ENCODE measurements at places on chromosomes 3 and 15.

DNA sequence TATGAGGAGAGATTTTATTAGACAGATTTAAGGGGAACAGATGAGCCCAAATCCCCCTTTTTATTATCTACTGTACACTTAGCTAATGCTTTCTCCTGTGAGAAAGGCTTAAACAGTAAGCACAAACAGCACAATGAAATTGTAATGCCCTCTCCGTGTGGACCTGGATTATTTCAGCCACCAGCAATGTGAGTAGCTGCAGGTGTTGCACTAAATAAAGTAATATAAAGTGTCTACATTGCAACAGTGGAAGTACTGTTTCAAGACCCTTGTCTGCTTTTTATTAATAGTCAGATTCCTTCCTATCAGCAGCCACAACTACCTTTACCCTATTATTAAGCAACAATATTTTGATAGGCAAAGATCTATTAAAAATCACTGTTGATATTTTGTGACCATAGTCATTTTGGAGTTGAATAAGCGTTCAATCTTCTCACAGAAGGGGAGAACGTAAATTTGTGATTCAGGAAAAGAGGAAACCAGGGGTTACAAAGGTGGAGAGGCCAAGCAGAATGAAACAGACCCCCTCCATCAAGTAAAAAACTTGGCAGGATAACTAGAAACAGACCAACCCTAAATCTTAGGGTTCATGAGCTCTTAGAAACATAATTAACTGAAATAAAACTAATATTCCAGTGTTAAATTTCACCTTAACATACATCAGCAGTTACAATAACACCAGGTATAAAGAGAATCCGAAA, 422.6 kb downstream of the MECOM start:
- DNase-seq: no peak

DNA sequence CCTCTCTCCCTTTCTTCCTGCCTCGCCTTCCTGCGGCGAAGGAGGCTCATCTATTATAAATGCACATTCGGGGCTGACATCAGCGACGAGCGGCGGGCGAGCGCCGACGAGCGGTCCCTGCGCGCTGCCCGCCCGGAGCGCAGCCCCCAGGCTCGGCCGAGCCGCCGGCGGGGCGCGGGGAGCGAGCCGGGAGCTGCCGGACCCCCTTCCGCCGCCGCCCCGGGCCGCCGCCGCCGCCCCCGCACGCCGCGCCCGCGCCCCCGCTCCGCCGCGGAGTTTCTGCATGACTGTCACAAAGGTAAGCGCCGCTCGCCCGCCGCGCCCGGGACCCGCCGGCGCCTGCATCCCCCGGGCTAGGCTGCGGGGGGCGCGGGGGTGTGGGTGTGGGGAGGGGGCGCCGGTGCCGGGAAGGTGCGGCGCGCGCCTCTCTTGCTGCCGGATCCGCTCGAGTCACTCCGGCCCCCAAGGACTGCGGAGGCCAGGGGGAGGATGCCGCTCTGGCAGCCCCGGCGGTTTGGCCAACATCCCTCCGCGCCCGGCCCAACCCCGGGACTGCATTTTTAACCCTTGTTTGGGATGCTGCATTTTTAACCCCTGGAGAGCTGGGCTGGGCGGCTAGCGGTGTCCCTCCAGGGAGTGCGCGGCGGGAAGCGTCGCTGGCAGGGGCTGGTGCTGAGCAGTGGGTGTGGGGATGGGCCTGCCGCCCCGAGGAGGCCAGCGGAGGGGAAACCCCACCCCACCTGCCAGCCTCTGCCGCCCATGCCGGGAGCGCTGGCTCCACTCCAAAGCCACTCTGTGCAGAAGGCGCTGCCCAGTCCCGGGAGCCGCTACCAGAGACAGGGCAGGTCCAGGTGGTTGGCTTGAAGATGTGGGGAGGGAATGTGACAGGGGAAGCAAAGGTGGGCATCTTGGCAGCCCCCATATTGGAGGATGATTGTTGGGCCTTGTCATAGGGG, at the start of gene CORO2B:
Gene CORO2B (plus strand): TSS at position 14 of the 956 bp plus-strand sequence. CDS start 270 bp downstream, at position 284.
- DNase-seq: no peak

- DNase-seq: no peak
Measured at GRCh38 chr15:47331829-47332393, 385.4 kb upstream of the SEMA6D start.

DNA sequence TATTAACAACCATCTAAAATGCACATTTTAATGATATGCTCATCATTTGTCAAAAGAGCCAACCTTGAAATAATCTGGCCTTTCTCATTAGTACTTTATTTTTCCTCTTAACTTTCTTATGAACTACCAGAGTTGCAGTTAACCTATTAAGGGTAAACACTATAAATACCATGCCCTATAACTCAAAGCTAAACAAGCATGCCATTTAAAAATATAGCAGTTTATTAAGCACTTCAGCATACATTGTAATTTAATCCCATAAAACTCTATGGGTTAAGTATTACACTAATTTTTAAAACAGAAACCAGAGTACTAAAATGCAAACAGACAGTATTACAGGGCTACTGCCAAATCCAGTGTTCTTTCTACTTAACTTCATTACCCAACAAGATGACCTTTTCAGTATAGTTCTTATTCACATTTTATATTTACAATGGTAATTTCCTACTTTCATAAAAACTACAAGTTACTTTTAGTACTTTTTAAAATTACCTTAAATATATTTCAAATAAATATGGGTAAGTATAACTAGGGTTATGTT, 11.8 kb downstream of the NPTN start:
- DNase-seq: no peak

DNA sequence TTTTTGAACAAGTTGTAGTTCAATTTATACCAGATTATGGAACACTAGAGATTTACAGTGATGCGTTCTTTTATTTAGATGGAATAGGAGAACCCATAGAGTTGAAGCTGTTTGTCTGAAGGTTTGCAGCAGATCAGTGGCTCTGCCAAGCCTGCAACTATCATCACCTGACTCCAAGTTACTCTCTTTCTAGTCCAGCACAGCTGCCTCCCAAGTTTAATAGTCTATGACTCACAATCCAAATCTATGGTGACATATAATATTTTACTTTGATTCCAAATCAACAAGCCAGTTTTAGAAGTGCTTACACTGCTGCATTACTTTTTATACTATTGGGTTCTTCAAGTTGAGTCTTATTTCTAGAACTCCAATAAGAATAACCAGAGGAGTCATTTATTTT, 400.4 kb downstream of the LPP start:
- DNase-seq: no peak

GRCh38 chr15:70505411-70505919, 257.9 kb downstream of the UACA start:
- no peak for DNase-seq

DNA sequence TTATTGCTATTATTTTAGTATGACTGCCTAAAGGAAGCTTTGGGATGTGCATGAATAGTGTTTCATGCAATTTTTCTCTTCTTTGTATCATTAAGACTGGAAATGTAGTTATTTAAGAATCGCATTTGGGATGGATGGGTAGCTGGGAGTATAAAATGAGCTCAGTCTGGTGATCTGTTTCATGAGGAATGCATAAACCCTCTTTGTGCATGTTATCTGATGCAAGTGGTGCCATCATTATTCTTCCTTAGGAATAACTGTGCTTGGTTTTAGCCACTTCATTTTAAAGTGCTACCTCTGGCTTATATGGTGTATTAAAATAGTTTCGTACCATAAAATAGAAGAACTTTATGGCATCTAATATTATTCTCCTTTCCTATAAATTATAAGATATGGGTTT, 535.6 kb downstream of the GRM7 start:
- no peak for DNase-seq

DNA sequence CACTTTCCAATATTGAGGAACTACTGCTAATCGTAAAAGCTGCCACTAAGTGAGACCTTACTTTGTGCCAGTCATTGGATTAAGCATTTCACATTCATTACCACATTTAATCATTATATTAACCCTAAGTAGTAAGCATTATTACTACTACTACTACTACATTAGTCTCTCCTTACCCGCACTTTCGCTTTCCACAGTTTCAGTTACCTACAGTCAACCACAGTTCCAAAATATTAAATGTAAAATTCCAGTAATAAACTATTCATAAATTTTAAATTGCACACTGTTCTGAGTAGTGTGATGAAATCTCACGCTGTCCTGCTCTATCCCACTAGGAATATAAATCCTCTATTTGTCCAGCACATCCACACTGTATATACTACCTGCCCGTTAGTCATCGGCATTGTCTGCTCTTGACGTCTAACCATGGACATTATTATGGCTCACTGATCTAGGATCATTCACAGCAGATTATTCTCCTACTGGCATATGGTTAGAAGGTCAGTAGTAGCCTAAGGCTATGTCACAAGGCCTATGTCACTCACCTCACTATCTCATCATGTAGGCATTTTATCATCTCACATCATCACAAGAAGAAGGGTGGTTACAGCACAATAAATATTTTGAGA, 121.1 kb downstream of the GSK3B start:
- no peak for DNase-seq

DNA sequence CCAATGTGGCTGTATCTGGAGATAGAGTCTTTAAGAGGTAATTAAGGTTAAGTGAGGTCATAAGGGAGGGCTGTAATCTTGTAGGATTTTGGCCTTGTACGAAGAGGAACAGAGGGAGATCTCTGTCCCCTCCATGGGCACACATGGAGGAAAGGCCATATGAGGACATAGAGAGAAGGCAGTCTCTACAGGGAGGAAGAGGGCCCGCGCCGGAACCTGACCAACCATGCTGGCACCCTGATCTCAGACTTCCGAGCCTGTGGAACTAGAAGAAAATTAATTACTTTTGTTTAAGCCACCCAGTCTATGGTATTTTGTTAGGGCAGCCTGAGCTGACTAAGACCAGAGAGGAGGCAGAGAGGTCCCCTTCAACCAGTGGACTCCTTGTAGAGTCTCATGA, 17.7 kb upstream of the MRPS22 start:
- DNase-seq: no peak

GRCh38 chr15:85706779-85707518, 87.8 kb downstream of the KLHL25 start:
- DNase-seq: no peak

DNA sequence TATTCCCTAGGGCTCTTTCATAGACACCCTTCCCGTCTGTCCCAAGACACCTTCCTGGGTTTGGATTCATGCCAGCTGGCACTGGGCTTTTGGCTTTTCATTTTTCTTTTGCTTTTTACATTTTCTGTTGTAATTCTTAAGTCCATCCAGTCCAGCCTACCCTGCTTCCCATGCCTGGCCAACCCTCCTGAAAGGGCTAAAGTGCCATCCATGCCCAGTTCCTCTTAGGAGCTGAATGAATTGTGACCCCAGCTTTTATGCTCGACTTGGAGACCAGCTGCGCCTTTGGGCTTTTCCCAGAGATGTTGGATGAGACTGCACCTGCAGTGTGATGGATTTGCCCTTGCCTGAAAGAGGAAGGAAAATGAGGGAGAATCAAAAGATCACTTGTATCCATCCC, 25.8 kb downstream of the LRRN1 start:
- DNase-seq: no peak

- no peak for DNase-seq
Measured at GRCh38 chr15:37490707-37491106, 390.4 kb upstream of the MEIS2 start.

- DNase-seq: no peak
Measured at GRCh38 chr3:111668888-111669488, 73.8 kb upstream of the ZBED2 start.

- no peak for DNase-seq
Measured at GRCh38 chr3:88443066-88443465, 293.3 kb downstream of the C3orf38 start.
